ENCODE measurements at places on chromosomes 4 and X.

GRCh38 chr4:140926672-140927071 lies 170.5 kb upstream of the TBC1D9 start:
- no peak for DNase-seq
- H3K4me3 ChIP-seq, result no peak overlapping the region
- H3K27ac ChIP-seq, result no peak overlapping the region
- H3K36me3 ChIP-seq, result no peaks in the 10 kb centered on the region

DNA sequence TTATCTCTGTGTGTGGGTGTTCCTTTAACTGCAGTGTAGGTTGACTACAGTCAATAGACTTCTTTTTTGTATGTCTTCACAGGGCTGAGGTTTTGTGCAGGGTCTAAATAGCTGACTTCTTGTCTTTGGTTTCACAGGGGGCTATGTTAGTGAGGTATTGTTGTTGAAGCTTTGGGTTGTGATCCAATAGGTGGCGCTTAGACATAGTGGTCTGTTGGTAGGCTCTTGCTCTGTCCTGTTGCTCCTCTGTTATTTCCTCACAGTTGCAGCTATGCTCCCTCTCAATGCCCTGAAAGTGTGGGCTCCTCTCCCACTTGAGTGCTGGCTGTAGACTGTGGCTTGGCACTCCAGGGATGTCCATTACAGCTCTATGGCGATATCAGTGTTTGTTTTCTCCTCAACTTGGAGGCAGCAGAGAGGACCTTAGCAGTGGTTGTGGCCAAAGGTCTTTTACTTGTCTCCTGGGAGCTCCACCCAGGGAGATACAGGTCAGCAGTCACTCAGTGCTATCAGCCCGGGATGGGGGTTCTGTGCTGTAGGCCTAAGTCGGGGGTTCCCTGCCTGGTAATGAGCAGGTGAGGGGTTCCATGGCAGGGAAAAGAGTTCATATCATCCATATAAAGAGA lies 14.0 kb downstream of the POF1B start:
- DNase-seq, result no peak
- H3K27me3 ChIP-seq, result no peaks in the 10 kb centered on the region
- no peak overlapping the region for H3K4me3 ChIP-seq
- no peaks in the 10 kb centered on the region for H3K36me3 ChIP-seq

DNA sequence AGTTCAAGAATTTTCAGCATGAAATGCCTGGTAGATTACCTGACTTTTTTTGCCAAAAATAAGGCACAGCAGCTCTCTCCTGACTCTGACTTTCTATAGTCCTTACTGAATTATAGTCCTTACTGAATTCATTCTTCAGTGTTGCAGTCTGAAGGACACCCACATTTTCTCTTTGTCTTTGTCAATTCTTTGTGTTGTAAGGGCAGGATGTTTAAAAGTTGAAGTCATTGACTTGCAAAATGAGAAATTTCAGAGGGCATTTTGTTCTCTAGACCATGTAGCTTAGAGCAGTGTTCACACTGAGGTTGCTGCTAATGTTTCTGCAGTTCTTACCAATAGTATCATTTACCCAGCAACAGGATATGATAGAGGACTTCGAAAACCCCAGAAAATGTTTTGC lies 168.0 kb downstream of the SOWAHB start:
- DNase-seq, result no peak
- H3K36me3 ChIP-seq, result no peaks in the 10 kb centered on the region
- no peaks in the 10 kb centered on the region for H3K4me1 ChIP-seq

DNA sequence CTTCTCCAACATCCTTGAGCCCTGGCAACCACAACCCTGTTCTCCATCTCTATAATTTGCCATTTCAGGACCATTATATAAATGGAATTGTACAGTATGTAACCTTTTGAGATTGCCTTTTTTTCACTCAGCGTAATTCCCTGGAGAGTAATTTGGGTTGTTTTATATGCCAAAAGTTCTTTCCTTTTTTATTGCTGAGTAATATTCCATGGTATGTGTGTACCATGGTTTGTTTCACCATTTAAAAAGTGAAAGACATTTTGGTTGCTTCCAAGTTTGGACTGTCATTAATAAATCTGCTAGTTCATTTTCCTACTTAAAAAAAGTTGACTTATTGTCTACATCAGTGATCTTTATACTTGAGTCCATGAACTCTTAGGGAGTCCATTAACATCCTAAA lies 33.0 kb upstream of the SMIM10 start:
- no peak overlapping the region for H3K4me3 ChIP-seq
- H3K27ac ChIP-seq, result no peak overlapping the region
- no peaks in the 10 kb centered on the region for H3K27me3 ChIP-seq
- H3K36me3 ChIP-seq, result no peaks in the 10 kb centered on the region

- no peaks in the 10 kb centered on the region for H3K27me3 ChIP-seq
- no peaks in the 10 kb centered on the region for H3K4me1 ChIP-seq
- no peak overlapping the region for H3K27ac ChIP-seq
- DNase-seq, result no peak
Measured at GRCh38 chrX:599837-600715, 30.5 kb upstream of the SHOX start.

- no peak overlapping the region for H3K4me3 ChIP-seq
- no peaks in the 10 kb centered on the region for H3K4me1 ChIP-seq
- no peaks in the 10 kb centered on the region for H3K36me3 ChIP-seq
- no peak overlapping the region for H3K27ac ChIP-seq
- H3K27me3 ChIP-seq, result no peaks in the 10 kb centered on the region
Measured at GRCh38 chr4:107619066-107619465, 101.0 kb downstream of the PAPSS1 start.

GRCh38 chrX:134806707-134807038 lies 148.4 kb upstream of the PLAC1 start:
- H3K4me1 ChIP-seq, result no peaks in the 10 kb centered on the region
- H3K4me3 ChIP-seq, result peak overlapping the region; percentile 44
- H3K36me3 ChIP-seq, result no peaks in the 10 kb centered on the region
- no peaks in the 10 kb centered on the region for H3K27me3 ChIP-seq
- no peak for DNase-seq

GRCh38 chr4:137390707-137391106 lies 141.6 kb downstream of the PCDH18 start:
- H3K36me3 ChIP-seq, result no peaks in the 10 kb centered on the region
- H3K27ac ChIP-seq, result no peak overlapping the region
- H3K4me1 ChIP-seq, result no peaks in the 10 kb centered on the region
- H3K4me3 ChIP-seq, result no peak overlapping the region

- no peaks in the 10 kb centered on the region for H3K36me3 ChIP-seq
- H3K4me3 ChIP-seq, result no peak overlapping the region
- no peak for DNase-seq
- no peak overlapping the region for H3K27ac ChIP-seq
Measured at GRCh38 chr4:93896516-93896915, 68.0 kb downstream of the ATOH1 start.

GRCh38 chr4:127239902-127240763 lies 392.6 kb upstream of the INTU start:
- no peak for DNase-seq
- H3K27ac ChIP-seq, result no peak overlapping the region
- no peak overlapping the region for H3K4me3 ChIP-seq
- no peaks in the 10 kb centered on the region for H3K4me1 ChIP-seq
- H3K27me3 ChIP-seq, result no peaks in the 10 kb centered on the region
